ENCODE measurements at places on chromosomes 6 and 20. TPM values are rescaled to one million over a fixed set of nuclear protein-coding genes. Genes with fewer than 3 reads are reported as not detected.

The RAE1 gene
- 33.8 TPM for total RNA-seq

The TP53RK gene
- 25.7 TPM for total RNA-seq

The IMPG1 gene
- not detected for total RNA-seq

The SDC4 gene
- 3.9 TPM for total RNA-seq

The BCAS1 gene
- total RNA-seq = 0.25 TPM

The WFDC11 gene
- total RNA-seq = not detected

The FABP7 gene
- not detected for total RNA-seq

The CLVS2 gene
- not detected for total RNA-seq

The DNAH8 gene
- total RNA-seq = 0.09 TPM
